Effector memory CD4-positive, alpha-beta T cell (primary cell): ENCODE measurements at places on chromosomes 7 and 10.

DNA sequence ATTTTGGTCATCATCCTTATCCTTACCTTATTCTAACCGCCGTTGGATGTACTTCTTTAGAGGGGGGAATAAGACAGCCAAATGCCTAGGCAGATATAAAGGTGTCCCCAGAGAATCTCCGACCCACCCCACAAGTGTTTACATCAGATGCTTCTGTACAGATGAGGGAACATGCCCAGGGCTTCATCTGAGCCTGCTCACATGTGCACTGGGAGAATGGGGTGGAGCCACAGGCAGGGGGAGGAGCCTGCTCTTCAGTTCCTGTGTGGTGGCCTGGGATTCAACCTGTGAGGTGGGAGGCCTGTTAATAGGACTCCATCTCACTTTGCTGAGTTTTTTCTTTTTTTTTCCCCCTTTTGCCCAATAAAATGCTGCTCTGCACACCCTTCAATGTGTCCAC lies 27.6 kb upstream of the OPTN start:
- DNase-seq = no peak

DNA sequence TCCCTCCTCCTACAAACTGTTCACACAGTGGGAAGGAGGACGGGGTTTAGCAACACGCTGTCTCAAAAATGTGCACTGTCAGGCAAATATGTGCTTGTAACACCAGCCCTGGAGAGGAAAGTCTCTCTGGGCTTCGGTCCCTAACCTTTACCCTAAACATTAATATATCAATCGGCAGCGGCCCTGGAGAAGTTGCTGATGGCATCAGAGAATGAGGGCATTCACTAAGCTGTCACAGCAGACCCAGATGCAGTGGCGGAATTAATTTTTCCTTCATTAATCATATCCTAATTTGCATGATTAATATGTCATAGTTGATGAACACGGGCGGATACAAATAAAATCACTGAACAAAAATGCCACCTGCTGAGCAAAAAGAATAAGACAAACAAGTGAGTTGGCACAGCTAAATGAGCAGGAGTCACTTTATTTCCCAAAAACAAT lies 45.2 kb upstream of the INSIG1 start:
- no peak for DNase-seq

- no peak for DNase-seq
Measured at GRCh38 chr7:118185163-118185860, 1.3 kb downstream of the LSM8 start.

DNA sequence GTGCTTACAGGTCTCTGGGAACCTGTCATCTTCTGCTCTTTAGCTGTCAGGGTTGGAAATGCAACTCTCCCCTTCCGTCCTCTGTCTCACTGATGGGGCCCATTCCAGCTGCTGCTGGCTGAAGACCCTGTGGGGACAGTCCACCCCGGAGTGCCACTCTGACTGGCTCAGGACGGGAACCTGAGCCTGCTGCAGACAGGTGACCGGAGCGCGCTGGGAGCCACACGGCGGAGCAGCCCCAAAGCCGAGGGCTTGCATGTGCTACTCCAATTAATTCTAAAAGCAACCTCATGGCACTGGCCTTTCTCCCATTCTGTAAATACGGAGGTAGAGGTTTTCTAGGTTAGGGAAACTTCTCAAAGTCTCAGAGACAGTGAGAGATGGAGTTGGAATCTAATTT lies 223.5 kb upstream of the PITRM1 start:
- no peak for DNase-seq

DNA sequence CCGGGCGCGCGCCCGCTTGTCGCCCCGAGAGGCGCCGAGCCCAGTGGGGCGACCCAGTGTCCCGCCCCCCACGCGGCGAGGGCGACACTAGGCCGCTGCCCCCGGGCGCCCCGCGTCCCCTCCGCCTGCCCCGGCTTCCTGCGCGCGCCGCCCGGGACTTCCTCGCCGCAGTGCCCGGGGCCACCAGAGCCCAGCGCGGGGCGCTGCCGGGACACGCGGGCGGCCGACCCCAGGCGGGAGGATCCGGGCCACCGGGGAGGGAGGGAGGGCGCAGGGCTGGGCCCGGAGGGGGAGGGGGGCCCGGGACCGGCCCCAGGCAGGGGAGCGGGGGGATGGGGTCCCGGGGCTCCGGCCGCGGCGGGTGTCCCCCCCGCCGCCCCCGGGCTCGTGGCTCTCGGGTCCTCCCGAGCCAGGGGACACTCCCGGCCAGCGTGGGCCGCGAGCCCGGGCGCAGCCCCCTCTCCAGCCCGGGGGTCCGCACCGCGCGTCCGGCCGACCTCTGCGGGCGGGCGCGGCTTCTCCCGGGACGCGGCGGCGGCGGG lies 435 bp upstream of the PWWP2B start:
- peak; percentile 53 for DNase-seq

DNA sequence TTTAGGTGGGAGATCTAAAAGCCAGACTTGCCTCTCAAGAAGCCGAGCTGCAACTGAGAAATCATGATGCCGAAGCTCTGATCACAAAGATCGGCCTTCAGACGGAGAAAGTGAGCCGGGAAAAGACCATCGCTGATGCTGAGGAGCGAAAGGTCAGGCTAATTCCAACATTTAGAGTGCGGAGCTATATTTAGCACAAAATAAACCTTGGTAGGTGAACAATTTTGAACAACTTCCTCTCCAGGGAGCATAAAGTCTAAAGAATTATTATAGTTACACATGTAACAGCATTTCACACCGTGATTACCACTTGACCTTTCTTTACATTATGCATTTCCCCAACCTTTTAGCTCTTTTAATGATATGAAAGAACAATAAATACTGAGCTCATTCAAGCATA lies 166.7 kb downstream of the CDCA7L start:
- no peak for DNase-seq

DNA sequence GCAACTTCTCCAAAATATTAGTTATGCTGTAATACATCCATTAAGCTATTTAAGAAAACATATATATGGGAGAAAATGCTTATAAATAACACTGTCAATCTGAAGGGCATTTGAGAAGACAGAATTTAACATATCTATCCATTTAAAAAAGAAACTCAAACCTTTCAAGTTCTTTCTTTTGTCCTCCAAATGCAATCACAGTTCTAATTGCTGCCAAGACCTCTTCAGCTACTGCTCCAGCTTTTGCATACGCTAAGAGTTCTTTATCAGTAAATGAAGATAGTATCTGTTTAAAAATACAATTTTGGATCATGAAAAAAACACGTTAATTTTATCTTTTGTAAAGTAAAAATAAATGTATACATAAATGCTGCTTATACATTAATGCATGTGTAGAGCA lies 39.6 kb downstream of the ABCB1 start:
- DNase-seq = no peak

DNA sequence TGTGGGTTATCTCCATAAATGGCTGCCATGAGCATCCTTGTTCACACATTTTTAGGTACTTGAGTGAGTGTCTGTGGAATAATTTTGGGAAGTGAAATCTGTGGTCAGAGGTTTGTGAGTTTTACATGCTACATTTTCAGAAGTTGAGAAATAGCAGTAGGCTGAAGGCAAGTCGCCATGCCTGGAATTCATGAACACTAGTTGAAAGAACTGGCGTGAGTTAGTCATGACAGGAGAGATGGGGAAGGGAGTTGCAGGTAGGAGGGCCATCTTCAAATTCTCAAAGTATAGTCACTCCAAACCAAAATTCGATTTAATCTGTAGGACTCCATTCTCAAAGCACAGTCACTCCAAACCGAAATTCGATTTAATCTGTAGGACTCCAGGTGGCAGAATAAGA lies 89.6 kb downstream of the EGFR start:
- no peak for DNase-seq

GRCh38 chr7:108415821-108416536 lies 40.3 kb downstream of the NRCAM start:
- DNase-seq = no peak

DNA sequence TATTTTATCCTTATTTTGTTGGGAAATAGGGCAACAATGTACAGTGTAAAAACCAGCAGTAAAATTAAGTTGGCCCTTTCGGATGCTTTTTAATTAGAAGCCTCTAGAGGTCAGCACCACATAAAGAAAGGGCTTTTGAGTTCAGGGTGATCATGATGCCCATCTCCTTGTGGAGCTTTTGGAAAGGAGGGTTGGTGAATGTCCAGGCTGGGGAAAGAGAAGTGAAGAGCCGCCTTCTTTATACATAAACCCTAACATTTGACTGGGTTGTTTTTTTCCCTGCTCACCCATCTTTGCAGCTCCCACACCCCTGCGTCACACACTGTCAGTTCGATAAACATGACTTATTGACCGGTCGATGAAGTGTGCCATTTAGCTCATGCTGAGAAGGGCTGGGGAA lies 29.8 kb downstream of the MTURN start:
- DNase-seq = no peak

GRCh38 chr7:121081327-121081936 lies 92.9 kb downstream of the CPED1 start:
- no peak for DNase-seq

GRCh38 chr10:99551616-99552015 lies 18.9 kb downstream of the NKX2-3 start:
- no peak for DNase-seq

DNA sequence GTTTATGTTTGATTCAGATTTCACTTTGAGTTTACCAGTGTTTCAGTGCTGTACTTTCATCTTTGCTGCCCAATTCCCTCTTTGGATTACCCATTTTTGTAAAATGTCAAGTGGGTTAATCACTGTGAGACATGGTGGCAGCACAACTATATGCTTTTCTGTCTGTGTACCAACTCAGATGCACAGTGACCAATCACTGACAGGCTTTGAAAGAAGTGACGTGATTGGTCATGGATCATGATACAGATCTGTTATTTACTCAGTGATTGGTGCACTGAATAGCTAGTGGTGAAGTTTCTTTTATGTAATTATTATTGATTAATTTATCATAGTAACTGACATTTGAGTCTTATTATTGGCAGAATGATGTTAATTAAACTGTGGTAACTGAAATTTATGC lies 126.9 kb downstream of the SDK1 start:
- no peak for DNase-seq

- no peak for DNase-seq
Measured at GRCh38 chr7:143958781-143959180, 4.1 kb downstream of the OR2F1 start.

- no peak for DNase-seq
Measured at GRCh38 chr10:86160890-86161585, 205.6 kb downstream of the GRID1 start.

DNA sequence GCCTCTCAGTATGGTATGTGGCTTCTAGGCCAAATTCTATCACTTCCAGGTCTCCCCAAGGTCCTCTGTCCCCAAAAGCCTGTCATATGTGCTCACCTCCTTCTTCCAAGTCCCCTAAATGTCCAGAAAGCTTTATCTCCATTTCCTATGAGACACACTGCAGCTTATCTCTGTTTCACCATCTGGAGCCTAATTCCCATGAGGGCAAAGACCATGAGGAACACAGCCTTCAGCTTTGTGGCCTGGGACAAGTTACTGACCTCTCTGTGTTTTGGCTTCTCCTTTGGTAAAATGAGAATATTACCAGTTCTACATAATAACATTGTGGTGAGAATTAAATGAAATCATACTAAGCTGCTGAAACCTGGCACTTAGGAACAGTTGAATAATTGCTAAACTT lies 19.2 kb downstream of the ST8SIA6 start:
- DNase-seq = no peak

GRCh38 chr10:6244510-6244909 lies 41.8 kb downstream of the PFKFB3 start:
- DNase-seq = no peak

DNA sequence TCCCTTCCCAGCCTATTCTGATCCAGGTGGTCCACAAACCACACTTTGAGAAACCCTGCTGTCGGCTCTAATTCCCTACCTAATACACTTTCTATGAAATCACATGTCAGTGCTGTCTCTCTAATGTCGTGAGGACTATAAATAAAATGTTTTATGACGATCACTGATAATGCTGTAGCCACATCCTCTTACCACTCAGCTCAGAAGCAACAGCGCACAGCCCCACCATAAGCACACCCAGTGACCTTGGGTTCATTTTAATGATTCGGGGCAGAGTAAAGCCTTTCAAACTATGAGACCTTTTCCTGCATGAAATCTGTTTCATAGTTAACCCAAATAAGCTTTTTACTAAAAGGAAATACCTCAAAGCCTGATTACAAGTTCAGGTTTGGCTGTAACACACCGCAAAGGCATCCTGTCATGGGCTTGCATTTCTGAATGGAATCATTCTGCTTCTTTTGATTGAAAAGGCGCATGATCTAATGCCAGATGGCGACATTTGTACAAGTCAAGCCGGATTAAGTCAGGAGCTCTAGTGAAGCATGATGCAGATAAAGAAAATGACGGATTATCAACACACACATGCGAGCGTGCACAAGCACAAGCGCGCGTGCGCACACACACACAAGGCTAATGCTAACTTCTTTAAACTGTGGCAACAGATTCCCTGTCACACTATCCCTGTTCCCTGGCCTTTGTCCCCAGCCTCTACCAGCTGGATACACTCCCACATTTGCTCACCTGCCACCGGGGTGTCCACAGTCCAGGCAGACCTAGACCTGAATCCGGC lies 180.5 kb upstream of the PDE1C start:
- no peak for DNase-seq

DNA sequence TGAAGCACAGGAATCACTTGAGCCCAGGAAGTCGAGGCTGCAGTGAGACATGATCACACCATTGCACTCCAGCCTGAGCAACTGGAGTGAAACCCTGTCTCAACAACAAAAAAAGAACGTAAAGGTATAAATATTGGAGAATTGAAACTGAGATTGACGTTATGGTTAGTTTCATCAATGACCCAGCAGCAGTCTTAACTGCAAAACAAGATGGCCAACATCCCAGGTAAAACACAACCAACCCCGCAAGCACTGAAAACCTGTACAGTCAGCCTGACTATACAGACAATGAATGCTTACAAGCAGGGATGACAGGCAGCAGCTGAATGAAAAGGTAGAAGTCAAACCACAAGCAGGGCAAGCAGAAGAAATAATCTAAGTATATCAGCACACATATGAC lies 34.7 kb downstream of the WAPL start:
- no peak for DNase-seq

DNA sequence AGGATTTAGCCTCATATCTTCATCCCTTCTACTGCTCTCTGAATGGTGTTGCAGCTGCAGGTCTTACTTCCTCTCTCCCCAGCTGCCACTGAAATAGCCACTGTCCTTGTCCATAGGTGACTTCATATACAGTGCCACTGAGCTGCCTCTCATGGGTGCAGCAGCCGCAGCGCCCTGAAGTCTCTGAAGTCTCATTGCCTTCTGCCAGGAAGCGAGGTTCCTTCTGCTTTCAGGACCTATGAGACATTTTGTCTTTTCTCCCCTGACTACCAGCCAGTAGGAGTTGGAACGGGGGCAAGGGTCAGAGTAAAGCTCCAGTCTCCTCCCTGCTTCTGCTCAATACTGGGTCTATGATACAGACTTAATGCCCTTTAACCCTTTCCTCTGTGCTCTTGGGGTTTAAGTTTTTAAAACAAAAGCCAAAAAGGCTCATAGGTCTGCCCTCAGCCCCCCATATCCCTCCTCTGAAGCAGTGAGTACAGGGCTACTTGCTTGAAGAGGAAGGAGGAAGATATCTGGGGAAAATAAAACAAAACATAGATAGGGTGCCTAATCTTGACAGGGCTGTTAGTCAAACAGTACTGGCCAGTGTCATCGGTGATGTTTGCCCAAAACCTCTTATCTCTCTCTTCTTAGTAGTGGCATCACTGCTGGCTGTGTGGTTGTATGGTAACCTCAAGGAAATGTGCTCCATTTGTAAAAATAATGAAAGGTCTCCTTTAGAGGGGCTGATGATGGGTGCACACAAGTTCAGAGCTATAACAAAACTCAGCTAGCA lies 7.1 kb downstream of the PLCE1 start:
- DNase-seq = no peak

GRCh38 chr10:78584266-78584665 lies 484.5 kb upstream of the ZMIZ1 start:
- DNase-seq = no peak

- DNase-seq = no peak
Measured at GRCh38 chr7:117085769-117086463, 132.6 kb downstream of the ST7 start.
